ENCODE measurements at places on chromosomes 4 and X. TPM values are rescaled to one million over a fixed set of nuclear protein-coding genes. Genes with fewer than 3 reads are reported as not detected.

Gene UGT2B15
- not detected for polyA plus RNA-seq

Gene MAGEA12
- not detected for polyA plus RNA-seq

Gene GATA1
- not detected for polyA plus RNA-seq

GRCh38 chr4:78845472-78845871 lies 69.3 kb downstream of the BMP2K start:
- H3K27me3 ChIP-seq: no peaks in the 10 kb centered on the region
- no peaks in the 10 kb centered on the region for H3K4me1 ChIP-seq
- no peaks in the 10 kb centered on the region for H3K36me3 ChIP-seq
- no peak overlapping the region for H3K4me3 ChIP-seq
- peak; percentile 45 for DNase-seq
- no peak overlapping the region for H3K27ac ChIP-seq

GRCh38 chr4:7990807-7991459 lies 51.3 kb upstream of the AFAP1 start:
- H3K4me3 ChIP-seq: no peak overlapping the region
- H3K27me3 ChIP-seq: no peaks in the 10 kb centered on the region
- no peak overlapping the region for H3K27ac ChIP-seq
- no peaks in the 10 kb centered on the region for H3K4me1 ChIP-seq
- DNase-seq: no peak
- no peaks in the 10 kb centered on the region for H3K36me3 ChIP-seq

GRCh38 chr4:99091216-99091575 lies 2.6 kb upstream of the ADH5 start:
- peaks cover 2% of the 10 kb centered on the region for H3K4me1 ChIP-seq
- DNase-seq: no peak
- no peaks in the 10 kb centered on the region for H3K36me3 ChIP-seq
- no peaks in the 10 kb centered on the region for H3K27me3 ChIP-seq
- peak overlapping the region; percentile 100 for H3K4me3 ChIP-seq

DNA sequence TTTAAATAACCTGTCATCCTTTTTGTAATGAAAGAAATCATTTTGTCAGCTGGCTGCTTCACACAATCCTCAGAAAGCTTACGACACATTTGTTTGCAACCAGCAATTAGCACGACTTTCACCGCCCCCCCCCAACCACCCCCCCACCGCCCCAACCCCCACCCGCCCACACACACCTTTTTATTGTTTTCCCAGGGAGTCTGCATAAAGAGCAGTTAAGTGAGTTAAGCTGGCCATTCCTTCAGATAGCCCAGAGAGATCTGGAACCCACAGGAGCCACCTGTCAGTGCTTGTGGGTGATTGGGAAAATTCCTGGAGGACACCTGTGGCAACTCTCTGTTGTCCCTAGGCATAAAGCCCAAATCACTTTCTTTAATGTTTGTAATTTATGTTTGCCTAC lies 175.7 kb upstream of the FMR1 start:
- no peak overlapping the region for H3K27ac ChIP-seq
- no peak overlapping the region for H3K4me3 ChIP-seq
- H3K36me3 ChIP-seq: no peaks in the 10 kb centered on the region
- no peaks in the 10 kb centered on the region for H3K27me3 ChIP-seq

DNA sequence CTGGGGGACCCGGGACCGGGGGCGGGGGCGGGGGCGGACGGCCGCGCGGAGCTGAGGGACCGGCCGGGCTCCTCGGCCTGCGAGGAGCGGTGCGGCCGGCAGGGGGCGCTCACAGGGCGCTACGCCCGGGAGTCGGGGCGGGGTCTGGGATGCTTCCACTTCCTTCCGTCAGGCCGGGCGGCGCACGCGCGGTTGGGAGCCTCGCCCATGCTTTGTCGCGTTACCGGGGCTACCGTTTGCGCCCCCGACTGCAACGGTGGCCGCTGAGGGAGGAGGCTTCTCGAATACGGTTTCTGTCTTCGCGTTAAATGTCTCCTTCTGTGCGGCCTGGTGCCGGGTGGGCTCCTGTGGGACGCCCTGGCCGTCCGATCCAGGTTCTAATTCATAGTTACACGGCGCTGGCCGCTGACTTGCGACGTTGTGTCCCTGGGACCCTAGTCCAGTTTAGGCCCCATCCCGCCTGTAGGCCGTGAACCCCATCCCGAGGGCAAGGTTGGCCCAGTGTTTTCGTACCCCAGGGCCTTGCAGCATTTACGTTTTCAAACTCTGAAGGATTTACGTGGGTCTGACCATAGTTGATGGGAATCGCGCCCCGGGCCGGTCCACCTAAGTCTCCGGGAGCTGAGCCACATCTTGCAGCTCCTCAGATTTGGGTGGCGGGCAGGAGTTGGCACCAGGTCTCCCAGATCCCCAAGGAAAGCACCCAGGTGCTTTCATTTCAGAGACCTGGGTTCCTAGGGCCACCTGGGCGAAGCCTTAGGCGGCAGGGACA lies 549 bp downstream of the MSL3 start:
- H3K27me3 ChIP-seq: no peaks in the 10 kb centered on the region
- DNase-seq: peak; percentile 69
- peak overlapping the region; percentile 91 for H3K27ac ChIP-seq
- H3K4me1 ChIP-seq: no peaks in the 10 kb centered on the region

GRCh38 chrX:109841257-109841656 lies 108.2 kb upstream of the ACSL4 start:
- no peak for DNase-seq
- no peaks in the 10 kb centered on the region for H3K27me3 ChIP-seq
- H3K4me1 ChIP-seq: peaks cover 11% of the 10 kb centered on the region
- no peak overlapping the region for H3K4me3 ChIP-seq

GRCh38 chr4:54400802-54401201 lies 171.7 kb downstream of the PDGFRA start:
- peak; percentile 71 for DNase-seq
- H3K27me3 ChIP-seq: peaks cover 2% of the 10 kb centered on the region
- H3K27ac ChIP-seq: no peak overlapping the region

DNA sequence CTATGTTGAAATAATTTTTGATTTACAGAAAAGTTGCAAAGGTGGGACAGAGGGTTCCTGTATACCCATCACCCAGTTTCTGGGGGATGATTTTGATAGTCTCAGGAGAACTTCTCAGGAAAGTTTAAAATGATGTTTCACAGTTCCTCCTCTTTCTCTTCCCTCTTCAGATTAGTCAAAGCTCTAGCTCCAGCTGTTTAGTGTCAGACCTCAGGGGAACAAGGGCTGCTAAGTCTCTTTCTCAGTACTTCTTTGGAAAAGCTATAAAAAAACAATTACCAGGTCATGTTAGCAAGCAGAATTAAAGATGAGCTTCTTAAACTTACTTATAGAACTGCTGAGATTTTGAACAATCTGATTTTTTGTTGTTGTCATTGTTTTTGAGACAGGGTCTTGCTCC lies 12.2 kb downstream of the IL13RA1 start:
- no peak for DNase-seq
- H3K27me3 ChIP-seq: no peaks in the 10 kb centered on the region
- H3K4me3 ChIP-seq: no peak overlapping the region
- H3K4me1 ChIP-seq: peaks cover 7% of the 10 kb centered on the region

Gene TIMP1
- polyA plus RNA-seq: 1,117 TPM

DNA sequence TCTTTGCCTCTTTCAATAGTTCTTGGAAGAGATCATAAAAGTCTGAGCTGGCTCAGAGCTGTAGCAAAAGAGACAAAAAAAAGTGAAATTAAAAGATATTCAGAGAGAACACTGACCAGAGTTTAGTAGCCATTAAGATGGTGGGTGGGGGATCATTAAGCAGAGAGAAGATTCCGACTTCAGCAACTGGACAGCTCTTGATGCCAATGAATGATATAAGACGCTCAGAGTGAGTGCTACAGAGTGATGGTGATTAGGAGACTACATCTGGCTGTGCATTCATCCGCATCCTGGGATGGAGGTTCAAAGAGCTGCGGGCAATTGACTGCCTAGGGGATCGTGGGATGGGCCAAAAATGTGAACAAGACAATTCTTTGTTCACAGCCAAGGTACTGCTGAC lies 178.5 kb downstream of the PACRGL start:
- DNase-seq: no peak
- H3K4me1 ChIP-seq: no peaks in the 10 kb centered on the region
- H3K27me3 ChIP-seq: no peaks in the 10 kb centered on the region

DNA sequence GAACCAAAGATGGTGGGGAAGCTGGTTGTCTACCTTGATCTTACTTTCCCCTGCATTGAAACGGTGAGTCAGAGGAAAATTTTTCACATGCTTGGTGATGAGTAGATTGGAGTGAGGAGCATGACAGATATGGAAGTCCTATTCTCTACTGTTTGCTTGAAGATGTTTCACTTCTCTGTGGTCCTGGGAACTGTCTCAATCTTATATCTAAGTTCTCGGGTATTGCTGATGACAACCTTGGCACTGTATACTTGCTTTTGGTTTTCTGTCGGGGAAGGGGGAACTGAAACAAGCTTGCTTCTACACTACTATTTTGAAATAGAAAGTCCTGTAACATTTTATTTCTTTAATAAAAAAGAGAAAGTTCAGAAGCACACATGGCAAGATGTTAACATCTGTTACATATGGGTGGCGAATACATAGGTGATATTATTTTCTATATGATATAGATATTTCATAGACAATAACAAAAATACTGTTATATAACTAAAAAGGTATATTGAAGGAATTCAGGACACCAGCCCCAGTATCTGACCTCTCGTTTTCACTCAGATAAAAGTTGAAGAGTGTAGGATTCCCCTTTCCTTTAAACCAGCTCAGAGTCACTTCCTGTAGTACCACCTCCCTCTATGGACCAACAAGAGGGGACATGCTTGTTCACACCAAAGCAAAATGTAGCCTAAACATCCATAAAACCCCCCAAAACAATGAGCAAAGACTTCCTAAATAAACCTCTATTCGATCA lies 88.8 kb downstream of the FMR1NB start:
- no peak for DNase-seq
- H3K27ac ChIP-seq: no peak overlapping the region
- no peak overlapping the region for H3K4me3 ChIP-seq
- H3K36me3 ChIP-seq: no peaks in the 10 kb centered on the region
- H3K27me3 ChIP-seq: no peaks in the 10 kb centered on the region

- no peak overlapping the region for H3K4me3 ChIP-seq
- H3K27ac ChIP-seq: no peak overlapping the region
- H3K27me3 ChIP-seq: no peaks in the 10 kb centered on the region
- no peaks in the 10 kb centered on the region for H3K4me1 ChIP-seq
Measured at GRCh38 chr4:73181231-73181630, 77.4 kb downstream of the ANKRD17 start.

DNA sequence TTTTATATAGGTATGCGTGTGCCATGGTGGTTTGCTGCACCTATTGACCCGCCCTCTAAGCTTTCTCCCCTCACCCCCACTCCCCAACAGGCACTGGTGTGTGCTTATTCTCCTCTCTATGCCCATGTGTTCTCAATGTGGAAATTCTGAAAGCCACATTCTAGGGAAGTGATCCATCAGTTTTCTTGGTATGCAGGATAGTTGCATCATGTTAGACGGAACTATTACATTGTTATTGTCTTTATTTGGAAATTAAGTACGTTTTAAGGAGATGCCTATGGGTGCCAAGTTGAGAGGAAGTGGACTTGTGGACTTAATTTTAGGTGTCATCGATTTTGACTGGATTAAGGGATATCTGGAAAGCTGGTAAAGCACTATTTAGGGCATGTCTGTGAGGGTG lies 204.6 kb downstream of the RBM46 start:
- no peaks in the 10 kb centered on the region for H3K27me3 ChIP-seq
- no peak overlapping the region for H3K4me3 ChIP-seq
- H3K27ac ChIP-seq: no peak overlapping the region
- DNase-seq: no peak
- no peaks in the 10 kb centered on the region for H3K36me3 ChIP-seq
- H3K4me1 ChIP-seq: no peaks in the 10 kb centered on the region

Gene PLP1
- polyA plus RNA-seq: 0.17 TPM

GRCh38 chrX:83160096-83160495 lies 348.0 kb upstream of the POU3F4 start:
- DNase-seq: no peak
- no peaks in the 10 kb centered on the region for H3K36me3 ChIP-seq
- H3K4me1 ChIP-seq: no peaks in the 10 kb centered on the region
- no peak overlapping the region for H3K4me3 ChIP-seq
- H3K27me3 ChIP-seq: no peaks in the 10 kb centered on the region

DNA sequence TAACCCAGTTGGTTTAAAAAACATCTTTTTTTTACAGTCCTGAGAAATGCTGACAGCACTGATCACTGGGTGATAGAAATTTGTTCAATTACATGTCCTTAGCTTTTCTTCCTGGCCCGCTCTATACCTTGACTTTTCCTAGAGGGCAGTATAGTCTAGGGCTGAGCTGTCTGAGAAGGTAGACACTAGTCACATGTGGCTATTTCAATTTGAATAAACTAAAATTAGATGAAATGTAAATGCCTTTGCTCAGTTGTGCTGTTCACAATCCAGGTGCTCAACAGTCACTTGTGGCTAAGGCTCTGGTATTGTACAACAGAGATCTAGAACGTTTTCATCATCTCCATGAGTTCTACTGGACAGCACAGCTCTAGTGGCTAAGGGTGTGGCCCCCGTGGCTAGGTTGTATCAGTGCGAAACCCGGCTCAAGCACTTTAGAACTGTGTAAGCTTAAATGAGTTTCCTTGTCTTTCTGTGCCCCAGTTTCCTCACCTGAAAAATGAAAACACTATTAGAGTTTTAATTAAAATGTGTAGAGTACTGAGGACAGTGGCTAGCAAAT lies 111.6 kb upstream of the WDR17 start:
- no peaks in the 10 kb centered on the region for H3K36me3 ChIP-seq
- DNase-seq: no peak
- H3K27me3 ChIP-seq: no peaks in the 10 kb centered on the region
- no peaks in the 10 kb centered on the region for H3K4me1 ChIP-seq
- no peak overlapping the region for H3K27ac ChIP-seq
- H3K4me3 ChIP-seq: no peak overlapping the region

Gene F8A3
- not detected for polyA plus RNA-seq

Gene NR3C2
- 9.9 TPM for polyA plus RNA-seq

Gene MTNR1A
- polyA plus RNA-seq: 0.14 TPM

DNA sequence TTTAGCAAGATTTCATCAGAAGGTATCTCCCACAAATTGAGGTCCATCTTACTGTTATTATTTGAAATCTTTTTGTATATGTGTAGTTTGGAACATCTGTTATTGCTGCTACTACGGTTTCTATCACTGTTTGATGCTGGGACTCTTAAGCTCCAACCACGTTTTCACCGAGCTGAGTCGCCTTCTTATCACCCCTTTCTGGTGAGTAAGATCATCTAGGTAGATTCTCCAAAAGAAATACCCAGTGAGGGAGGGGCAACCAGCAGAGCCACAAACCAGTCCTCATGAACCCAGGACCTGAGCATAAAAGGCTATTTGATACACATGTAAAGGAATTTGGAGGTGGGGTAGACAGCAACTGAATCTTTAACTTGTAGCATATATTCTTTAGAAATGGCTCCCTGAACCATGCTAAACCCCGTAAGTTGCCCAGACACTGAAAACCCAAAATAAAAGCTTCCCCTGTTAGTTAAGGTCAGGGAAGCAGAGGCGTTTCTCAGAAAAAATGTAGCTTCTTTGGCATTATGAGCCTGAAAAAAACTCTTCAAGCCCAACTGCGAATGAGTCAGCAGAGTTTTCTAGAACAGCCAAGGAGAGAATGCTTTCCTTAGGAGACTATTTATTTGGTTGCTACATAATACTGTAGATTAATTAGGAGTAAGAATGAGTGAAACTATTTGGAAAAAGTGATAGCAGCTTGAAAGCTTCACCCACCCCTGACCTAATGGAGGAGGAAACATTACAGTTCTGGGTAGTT lies 53.8 kb upstream of the ATXN3L start:
- peak overlapping the region; percentile 76 for H3K27ac ChIP-seq
- no peaks in the 10 kb centered on the region for H3K27me3 ChIP-seq
- H3K4me3 ChIP-seq: no peak overlapping the region
- H3K36me3 ChIP-seq: no peaks in the 10 kb centered on the region
- DNase-seq: peak; percentile 86

Gene PPBP
- polyA plus RNA-seq: not detected

- no peak overlapping the region for H3K27ac ChIP-seq
- H3K4me1 ChIP-seq: no peaks in the 10 kb centered on the region
- no peaks in the 10 kb centered on the region for H3K27me3 ChIP-seq
- H3K4me3 ChIP-seq: no peak overlapping the region
- DNase-seq: no peak
Measured at GRCh38 chr4:89820010-89820409, 17.0 kb downstream of the SNCA start.

All from fibroblast of lung (primary cell).